DMS153 (cell line): ENCODE measurements at places on chromosomes 4 and X.

DNA sequence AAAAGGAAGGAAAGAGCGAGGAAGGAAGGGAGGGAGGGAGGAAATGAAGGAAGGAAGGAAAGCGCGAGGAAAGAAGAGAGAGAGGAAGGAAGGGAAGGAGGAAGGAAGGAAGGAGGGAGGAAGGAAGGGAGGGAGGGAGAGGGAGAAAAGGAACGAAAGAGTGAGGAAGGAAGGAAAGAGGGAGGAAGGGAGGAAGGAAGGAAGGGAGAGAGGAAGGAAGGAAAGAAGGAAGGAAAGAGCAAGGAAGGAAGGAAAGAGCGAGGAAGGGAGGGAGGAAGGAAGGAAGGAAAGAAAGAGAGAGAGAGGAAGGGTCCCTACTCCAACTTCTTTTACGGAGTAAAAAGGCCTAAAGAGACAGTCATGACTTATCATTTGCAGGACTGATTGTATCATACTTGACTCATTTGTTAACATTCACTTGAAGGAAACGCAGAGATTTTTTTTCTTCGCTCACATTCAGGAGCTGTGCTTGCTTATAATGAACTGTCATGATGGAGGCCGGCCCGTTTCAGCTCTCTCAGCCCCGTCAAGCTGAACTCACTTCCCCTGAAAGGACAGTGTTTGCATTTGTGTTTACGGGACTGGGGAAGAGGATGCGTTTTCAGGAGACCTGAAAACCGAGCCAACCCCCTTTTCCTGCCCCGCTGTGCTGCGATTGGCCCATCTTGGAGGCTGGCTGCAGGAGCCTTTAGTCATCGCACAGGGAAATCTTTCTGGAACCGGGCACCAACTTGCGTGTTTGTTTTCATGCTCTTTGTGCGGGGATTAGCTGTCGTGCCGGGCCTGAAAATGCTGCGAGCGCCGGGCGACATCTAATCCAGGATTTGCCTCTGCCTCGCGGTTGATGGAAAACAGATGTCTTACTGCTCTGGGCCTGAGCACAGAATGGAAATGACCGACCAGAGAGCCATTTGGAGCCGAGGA lies 17.8 kb downstream of the TRIM2 start:
- DNase-seq = peak; percentile 41

DNA sequence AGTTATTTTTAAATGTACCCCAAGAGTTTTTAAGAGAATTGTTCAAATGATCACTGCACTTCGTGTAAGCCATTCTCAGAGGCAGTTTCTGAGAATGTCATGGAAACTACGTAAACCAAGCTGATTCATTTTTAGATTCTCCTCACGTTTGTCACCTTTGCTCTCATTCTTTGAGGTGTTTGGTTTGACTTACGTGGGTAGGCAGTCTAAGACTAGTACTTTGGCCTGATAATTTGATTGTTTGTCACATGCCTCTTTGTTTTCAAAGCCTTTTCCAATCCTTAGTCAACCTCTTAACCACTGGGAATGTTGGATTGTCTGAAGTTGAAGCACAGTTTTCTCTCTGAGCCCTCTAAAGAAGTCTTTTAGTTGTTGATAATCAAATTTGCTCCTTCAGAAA lies 10.5 kb downstream of the SEPTIN11 start:
- DNase-seq = no peak

DNA sequence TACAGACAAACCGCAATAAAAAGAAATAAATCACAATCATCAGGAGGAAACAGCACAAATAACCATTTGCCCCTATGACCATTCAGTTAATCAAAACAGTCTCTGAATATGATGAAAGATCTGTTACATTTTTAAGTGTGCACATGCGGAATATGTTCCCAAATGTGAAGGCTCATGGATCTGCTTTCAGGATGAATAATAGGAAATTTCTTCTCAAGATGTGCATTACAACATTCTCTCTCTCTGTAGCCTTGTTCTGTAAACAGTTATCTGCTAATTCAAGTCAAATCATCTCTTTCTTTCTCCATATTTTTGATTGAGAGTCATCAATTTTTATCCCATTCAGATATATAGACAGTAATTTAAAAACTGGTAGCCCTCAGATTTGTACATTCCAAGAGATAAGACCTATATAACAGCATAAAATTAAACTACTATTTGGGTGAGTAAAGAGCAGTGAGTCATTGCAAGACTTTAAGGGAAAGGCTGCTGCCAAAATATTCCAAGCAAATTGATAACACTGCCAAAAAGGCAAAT lies 433.9 kb upstream of the ATOH1 start:
- no peak for DNase-seq

DNA sequence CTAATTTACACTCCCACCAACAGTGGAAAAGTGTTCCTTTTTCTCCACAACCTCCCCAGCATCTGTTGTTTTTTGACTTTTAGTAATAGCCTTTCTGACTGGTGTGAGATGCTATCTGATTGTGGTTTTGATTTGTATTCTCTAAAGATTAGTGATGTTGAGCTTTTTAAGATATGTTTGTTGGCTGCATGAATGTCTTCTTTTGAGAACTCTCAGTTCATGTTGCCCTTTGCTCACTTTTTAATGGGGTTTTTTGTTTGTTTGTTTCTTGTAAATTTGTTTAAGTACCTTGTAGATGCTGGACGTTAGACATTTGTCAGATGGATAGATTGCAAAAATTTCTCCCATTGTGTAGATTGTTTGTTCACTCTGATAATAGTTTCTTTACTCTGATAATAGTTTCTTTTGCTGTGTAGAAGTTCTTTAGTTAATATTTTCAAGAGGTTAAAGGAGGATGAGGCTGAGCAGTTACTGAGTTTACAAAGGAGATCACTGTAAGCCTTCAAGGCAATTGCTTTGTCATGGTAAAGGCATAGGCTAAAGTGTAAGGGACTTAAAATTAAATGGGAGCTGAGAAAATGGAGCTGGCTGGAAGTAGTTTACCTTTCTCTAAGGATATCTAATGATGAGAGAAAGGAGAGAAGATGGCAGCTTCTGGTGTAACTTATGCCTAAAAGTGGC lies 323.4 kb downstream of the PCDH7 start:
- DNase-seq = no peak

DNA sequence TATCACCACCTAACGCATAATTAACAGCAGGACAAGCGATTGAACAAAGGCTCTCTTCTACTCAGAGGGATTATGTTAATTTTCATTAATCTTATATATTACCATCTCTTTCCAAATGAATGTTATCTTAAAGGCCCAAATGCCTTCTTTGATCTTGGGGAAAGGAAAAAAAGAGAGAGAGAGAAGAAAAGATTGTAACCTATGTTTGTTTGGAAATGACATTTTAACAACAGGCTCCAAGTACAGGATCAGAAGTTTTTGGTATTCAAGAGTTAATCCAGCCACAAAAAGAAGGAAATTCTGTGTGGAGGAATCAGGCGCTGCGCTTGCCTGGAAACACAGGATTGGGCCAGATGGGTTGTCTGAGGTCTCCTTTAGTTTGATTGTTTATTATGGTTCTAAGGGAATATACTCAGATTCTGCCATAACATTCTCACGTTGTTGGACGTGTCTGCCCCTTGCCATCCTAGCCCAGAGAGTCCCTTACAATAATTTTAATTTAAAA lies 100.7 kb upstream of the STX18 start:
- DNase-seq = no peak

DNA sequence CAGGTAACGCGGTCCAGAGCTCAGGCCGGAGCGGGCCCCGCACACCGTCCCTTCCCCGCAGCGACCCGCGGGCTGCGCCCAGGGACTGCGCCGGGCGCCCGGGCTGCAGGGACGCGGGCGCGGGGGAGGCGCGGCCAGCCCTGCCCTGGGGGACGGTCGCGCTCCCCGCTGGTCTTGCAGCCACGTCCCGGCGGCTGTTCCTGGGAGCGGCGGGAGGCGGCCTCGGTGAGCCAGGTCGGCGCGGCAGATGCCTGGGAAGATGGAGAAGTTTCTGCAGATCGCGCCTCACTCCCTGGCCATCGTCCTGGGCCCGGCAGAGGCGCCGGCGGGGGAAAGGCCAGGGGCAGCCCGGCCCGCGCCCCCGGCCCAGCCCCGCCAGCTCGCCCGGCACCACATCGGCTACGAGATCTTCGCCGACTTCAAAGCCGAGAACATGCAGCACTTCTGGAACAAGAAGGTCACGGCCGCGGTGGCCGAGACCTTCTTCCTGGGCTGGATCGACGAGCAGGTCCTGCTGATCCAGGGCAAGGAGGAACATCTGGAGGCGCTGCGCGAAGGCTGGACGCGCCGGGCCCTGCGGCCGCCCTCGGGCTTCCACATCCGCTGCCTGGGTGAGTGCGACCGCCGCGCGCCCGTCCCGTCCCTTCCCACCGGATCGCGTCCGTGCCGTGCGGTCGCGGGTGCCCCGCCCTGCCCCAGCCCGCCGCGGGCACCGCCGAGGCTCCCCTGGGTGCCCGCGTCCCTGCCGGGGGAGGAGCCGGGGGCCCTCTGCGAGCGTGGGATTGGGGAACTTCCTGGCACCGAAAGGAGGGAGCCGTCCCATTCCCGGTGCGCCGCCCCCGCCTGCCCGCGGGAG lies 107.4 kb upstream of the STOX2 start:
- DNase-seq = no peak

DNA sequence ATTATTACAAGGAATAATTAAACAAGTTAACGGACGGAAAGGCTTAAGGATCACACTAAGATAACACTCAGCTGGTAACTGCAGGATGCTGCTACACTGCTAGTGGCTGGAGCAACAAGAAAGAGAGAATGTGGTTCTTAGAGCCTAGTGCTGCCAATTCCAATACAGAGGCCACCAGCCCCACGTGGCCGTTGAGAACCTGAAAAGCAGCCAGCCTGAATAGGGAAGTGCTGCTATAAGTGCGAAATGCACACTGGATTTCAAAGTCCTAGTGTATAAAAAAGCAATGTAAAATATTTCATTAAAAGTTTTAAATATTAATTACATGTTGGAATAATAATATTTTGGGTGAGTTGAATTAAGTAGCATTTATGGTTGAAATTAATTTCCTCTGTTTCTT lies 257.3 kb upstream of the TAPT1 start:
- DNase-seq = no peak

GRCh38 chr4:84596826-84597225 lies 13.9 kb downstream of the CDS1 start:
- no peak for DNase-seq

DNA sequence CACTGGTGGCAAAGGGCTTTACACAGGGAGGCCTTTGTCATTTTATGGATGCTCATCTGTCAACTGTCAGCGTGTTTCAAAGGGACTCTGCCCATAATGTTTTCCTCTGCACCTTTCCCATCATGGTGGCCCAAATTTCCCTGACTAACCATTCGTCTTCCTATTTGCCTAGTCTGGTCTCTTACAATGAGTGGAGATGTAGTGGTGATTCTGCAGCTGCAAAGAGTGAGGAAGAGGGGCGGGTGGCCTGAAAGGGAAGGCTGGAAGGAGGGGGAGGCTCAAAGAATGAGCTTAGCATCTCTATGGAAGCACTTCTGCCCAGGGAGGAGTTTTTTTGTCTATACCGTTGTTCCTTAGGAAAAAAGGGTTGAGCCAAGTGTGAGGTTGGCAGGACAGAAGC lies 447.5 kb downstream of the NKX6-1 start:
- DNase-seq = peak; percentile 94

DNA sequence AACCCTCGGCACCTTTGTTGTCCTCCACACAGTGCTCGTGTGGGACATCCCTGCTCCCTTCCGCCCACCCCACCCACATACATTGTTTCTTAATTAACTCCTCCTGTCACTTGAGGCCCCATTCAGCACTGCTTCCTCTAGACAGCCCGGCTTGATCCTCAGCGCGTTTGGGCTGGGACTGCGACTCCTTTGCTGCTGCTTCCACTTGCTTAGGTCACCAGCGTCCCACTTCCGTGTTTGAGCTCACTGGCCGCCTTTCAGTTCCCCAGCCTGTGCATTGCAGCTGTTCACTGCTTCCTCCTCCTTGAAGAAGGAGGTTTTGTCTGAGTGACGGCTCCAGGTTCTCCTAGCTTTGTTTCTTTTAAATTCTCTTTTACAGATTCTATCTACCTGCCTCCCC lies 16.1 kb downstream of the RNF4 start:
- DNase-seq = no peak

DNA sequence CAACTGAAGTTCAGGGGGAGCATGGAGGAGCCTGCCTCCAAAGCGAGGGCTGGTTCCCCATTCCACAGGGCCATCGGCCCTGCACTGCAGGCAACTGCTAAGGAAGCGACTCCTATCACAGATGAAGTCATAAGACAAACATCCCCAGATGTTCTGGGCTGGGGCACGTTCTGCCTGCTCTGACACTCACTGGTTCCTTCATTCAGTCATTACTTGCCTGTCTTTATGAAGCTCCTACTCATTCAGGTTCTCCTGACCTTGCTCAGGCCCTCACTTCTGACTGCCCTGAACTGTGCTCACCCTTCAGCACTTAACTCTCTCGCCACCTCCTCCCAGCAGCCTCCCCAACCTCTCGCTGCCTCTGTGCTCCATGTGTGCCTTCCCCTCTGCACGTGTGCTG lies 2.5 kb upstream of the SLC2A9 start:
- DNase-seq = no peak

GRCh38 chr4:72701987-72702819 lies 133.2 kb upstream of the ADAMTS3 start:
- peak; percentile 17 for DNase-seq
